ENCODE measurements at places on chromosomes 11 and 22.

- no peak for DNase-seq
Measured at GRCh38 chr22:35051791-35052190, 14.2 kb upstream of the ISX start.

GRCh38 chr11:131118247-131118646, 202.0 kb upstream of the SNX19 start:
- no peak for DNase-seq

- no peak for DNase-seq
Measured at GRCh38 chr11:4022669-4023068, 71.9 kb upstream of the RRM1 start.

GRCh38 chr22:35835998-35836691, 118.5 kb downstream of the APOL5 start:
- DNase-seq, result no peak

DNA sequence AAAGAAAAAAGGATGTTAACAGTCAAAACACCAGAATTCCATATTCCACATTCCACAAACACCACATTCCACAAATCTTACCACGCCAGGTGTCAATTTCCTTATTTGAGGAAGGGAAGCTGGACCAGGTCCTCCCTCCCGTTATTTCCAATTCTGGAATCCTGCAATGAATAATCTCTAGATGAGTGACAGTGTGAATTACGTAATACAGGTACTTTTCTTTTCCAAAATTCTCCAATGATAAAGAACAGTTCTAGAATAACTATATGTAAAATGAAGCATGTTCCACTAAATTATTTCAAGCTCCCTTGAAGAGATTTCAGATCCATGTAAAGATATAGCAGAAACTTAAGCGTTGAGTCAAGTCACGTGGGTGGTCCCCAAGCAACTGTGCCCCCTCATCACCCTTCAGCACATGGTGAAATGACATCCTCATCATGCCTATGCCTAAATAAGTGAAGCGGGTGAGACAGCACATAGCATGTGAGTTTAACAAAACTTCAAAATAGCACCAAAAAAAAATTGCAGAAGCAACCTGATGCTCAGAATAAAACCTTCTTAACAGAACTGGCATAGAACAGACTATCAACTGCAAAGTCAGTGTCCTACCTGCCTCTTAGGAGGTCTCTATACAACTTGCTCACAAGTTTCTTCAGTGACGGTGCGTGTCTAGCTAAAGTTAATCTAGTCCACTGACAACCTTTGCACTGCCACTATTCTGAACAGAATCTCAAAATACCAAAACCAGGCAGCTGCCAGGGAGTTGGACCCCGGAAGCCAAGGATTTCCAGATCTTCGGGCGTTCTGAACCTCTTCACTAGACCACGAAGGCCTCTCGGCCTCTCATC, 876 bp downstream of the NFRKB start:
- no peak for DNase-seq

GRCh38 chr11:1751531-1751921, 1.1 kb upstream of the IFITM10 start:
- DNase-seq, result no peak

- no peak for DNase-seq
Measured at GRCh38 chr11:41983475-41983874, 524.0 kb upstream of the LRRC4C start.

DNA sequence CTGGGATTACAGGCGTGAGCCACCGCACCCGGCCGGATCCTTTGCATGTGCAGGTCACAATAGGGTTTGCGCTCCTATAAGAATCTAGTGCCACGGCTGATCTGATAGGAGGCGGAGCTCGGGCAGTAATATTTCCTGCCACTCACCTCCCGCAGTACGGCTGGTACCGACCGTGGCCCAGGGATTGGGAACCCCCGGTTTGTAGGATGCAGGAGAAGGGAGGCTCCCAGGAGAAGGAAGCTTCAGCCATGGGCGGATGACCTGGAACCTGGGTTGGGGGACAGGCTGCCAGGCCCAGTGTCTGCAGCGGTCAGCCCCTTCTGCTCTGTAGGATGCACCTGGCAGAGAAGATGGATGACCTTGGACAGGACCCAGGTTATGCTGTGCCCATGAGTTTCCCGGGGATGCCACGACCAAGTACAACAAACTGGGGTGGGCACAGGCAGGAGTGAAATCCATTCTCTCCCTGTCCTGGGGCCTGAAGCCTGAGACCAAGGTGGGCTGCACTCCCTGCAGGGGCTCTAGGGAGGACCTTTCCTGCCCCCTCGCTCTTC, 818.9 kb downstream of the BRD1 start:
- no peak for DNase-seq

DNA sequence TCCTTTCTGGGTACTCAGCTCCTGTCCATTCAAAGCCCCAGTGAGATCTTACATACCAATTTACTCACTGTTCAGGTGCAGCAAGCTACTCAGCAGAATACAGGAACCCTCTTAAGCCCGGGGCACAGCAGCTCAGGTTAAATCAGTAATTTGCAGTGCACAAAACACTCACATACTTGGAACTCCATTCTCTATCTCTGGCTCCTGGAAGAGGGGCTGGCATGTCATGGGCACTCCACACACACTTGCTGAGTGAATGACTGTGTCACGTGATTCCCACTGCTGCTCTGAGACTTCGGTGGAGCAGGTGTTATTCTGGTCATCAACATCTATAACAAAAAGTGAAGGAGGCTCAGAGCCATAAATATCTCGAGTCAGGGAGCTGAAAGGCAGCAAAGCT, 157.3 kb upstream of the BDNF start:
- no peak for DNase-seq

DNA sequence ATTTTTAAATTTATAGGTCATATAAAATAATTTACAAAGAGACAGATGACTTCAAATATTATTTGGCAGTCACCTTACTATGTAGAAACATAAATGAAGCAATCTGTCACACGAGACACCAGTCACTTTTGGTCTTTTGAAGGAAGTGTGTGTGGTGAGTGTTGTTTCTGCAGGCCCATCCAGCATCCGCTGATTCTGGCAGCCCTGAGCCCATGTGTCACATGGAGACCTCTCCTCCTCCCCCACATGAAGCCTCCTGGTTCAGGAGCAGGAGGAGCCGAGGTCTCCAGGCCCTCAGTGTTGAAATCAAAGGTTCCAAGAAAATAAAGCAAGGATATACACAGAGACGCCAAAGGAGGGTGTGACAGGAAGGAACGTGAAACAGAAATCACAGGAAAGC, 60.1 kb downstream of the ARFGAP3 start:
- DNase-seq, result no peak

DNA sequence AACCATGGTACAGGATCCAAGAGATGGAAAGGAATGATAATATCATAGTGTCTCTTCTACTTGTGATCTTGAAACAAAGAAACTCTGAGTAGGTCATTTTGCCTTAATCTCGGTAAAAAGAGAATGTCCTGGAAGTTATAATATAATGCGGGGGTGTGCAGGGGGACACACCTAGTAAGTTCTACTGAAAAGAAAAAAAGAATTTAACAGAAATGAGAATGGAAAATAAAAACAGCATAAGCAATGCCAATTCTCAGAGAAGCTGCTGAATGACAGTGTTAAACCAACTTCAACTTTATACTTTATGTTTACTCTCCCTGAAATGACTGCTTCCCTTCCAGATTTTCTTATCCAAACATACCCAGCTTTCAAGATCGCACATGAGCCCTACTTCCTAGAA, 2.0 kb downstream of the HPS5 start:
- DNase-seq, result no peak

DNA sequence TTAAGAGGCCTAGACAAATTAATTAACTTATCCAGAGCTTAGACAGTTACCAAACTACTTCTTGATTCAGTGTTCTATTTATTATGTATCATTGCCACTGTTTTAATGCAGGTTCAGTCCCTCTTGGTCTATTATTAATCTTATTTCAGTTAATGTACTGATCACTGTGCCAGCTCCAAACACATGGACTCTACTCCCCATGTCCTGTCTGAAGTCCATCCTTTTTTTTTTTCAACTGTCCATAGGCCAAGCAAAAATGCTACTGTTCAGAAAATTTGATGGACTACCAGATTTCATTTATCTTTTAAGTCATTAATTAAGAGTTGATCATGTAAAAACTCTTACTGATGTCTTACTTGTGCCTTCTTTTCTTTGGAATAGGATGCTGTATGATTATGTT, 11.9 kb downstream of the POLD3 start:
- no peak for DNase-seq

DNA sequence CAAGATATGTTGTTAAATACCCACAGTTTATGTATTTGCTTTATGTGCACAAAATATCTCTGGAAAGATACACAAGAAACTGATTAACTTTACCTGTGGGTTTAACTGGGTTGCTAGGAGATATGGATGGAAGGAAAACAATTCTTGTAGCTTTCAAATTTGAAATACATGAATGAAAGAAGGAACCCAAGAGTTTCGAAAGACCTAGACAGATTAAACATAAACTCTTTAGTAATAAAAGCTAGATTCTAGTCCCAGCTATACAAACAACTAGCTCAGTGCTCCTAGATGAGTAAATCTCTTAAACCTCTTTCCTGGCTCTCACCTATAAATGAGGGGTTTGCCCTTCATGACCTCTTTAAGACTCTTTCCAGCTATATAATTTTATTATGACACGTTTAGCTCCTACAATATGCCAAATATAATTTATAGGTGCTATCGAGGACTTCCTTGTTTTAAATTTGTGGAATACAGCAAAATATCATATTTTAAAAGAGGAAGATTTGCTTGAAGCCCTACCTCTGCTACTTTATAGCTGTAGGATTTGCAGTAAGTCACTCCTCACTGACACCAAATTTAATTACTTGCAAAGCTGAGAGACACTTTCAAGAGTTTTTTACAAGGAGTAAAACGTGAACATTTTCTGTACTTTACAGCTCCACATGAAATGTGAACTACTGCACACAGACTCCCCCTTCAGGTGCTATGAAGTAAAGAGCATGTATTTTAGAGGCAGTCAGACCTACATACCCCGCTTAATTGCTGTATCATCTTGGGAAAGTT, 50.7 kb downstream of the RRAS2 start:
- DNase-seq, result no peak

Measured in cortex of kidney (tissue), 1 donor.